ENCODE measurements at places on chromosomes 2 and 18. TPM values are rescaled to one million over a fixed set of nuclear protein-coding genes. Genes with fewer than 3 reads are reported as not detected.

DNA sequence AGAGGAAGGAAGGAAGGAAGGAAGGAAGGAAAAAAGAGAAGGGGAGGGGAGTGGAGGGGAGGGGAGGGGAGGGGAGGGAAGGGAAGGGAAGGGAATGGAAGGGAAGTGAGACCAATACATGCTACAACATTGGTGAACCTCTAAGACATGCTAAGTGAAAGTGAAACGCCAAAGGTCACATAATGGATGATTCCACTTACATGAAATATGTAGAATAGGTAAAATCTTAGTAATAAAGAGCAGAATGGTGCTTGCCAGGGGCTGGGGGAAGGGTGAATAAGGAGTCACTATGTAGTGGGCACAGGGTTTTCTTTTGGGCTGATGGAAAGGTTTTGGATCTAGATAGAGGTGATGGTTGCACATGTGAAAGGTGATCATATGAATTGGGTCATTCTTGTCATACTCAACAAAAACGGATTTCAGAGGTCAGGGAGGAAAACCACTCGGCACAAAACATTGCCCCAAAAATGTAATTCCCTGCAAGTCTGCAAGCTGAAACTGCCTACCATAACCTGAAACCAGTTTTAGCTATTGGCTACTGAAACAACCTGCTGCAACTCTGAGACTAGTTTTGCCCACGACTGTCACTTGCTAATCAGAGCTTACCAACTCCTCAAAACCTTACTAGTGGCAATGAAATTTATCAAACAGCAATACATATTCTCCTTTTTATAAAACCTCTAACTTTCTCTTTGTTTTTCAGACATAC lies 59.2 kb downstream of the CCDC141 start:
- no peak overlapping the region for H3K4me3 ChIP-seq
- no peak overlapping the region for H3K27ac ChIP-seq
- H3K36me3 ChIP-seq, result no peaks in the 10 kb centered on the region
- no peak for DNase-seq
- no peaks in the 10 kb centered on the region for H3K27me3 ChIP-seq

DNA sequence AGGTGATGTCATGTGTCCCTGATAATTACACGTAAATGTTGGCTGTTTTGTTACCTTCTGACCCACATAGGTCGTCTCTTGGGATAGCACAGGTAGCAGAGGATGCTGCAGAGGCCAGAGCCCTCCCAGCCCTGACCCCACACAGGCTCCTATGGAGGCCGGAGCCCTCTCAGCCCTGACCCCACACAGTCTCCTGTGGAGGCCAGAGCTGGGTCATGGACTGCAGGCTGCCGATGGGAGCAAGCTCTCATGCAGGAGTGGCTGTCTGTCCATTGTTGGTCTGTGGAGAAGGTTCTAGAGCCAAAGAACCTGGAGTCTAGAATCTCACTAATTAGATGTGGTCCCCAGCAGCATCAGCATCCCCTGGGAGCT lies 155.5 kb downstream of the LDLRAD4 start:
- H3K36me3 ChIP-seq, result no peaks in the 10 kb centered on the region
- DNase-seq, result no peak
- no peak overlapping the region for H3K27ac ChIP-seq
- no peak overlapping the region for H3K4me3 ChIP-seq

DNA sequence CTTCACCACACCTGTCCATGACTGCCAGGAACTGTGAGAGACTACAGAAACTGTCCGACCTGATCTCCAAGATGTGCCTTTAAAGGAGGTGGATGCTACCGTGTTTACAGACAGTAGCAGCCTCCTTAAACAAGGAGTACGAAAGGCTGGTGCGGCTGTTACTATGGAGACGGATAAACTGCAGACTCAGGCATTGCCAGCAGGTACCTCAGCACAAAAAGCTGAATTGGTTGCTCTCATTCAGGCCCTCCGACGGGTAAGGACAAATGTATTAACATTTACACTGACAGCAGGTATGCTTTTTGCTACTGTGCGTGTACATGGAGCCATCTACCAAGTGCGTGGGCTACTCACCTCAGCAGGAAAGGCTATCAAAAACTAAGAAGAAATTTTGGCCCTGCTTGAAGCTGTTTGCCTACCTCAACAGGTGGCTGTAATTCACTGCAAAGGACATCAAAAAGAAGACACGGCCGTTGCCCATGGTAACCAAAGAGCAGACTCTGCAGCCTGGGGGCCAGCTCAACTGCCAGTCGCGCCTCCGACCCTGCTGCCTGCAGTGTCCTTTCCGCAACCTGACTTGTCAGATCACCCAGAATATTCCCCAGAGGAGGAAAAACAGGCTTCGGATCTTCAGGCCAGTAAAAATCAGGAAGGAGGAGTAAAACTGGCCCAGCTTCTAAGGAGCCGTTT lies 30.9 kb downstream of the SKA1 start:
- no peak for DNase-seq
- no peak overlapping the region for H3K27ac ChIP-seq
- H3K27me3 ChIP-seq, result peaks cover 3% of the 10 kb centered on the region
- H3K36me3 ChIP-seq, result no peaks in the 10 kb centered on the region
- H3K4me3 ChIP-seq, result no peak overlapping the region

- no peaks in the 10 kb centered on the region for H3K36me3 ChIP-seq
- DNase-seq, result no peak
- H3K27ac ChIP-seq, result no peak overlapping the region
- H3K4me1 ChIP-seq, result no peaks in the 10 kb centered on the region
- no peak overlapping the region for H3K4me3 ChIP-seq
Measured at GRCh38 chr18:29071869-29072268, 894.9 kb upstream of the CDH2 start.

GRCh38 chr2:136049991-136050920 lies 64.8 kb upstream of the DARS1 start:
- H3K4me3 ChIP-seq, result no peak overlapping the region
- H3K4me1 ChIP-seq, result no peaks in the 10 kb centered on the region
- no peaks in the 10 kb centered on the region for H3K36me3 ChIP-seq
- DNase-seq, result no peak
- no peaks in the 10 kb centered on the region for H3K27me3 ChIP-seq

The YIPF4 gene
- polyA plus RNA-seq, result 15.5 TPM

The ELOA2 gene
- polyA plus RNA-seq, result not detected

The MALL gene
- polyA plus RNA-seq, result 3.6 TPM

All from fibroblast of lung (primary cell).